ENCODE measurements at places on chromosomes 6 and 20.

DNA sequence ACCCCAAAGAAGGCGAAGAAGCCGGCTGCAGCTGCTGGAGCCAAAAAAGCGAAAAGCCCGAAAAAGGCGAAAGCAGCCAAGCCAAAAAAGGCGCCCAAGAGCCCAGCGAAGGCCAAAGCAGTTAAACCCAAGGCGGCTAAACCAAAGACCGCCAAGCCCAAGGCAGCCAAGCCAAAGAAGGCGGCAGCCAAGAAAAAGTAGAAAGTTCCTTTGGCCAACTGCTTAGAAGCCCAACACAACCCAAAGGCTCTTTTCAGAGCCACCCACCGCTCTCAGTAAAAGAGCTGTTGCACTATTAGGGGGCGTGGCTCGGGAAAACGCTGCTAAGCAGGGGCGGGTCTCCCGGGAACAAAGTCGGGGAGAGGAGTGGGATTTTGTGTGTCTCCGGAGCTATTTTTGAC, 69.6 kb downstream of the HFE start:
- DNase-seq = peak; percentile 85

GRCh38 chr6:81843302-81843701, 90.8 kb upstream of the TENT5A start:
- peak; percentile 47 for DNase-seq

- no peak for DNase-seq
Measured at GRCh38 chr6:90118581-90118980, 178.1 kb downstream of the BACH2 start.

- DNase-seq = no peak
Measured at GRCh38 chr20:58944610-58945009, 36.4 kb upstream of the NELFCD start.

- no peak for DNase-seq
Measured at GRCh38 chr20:32252189-32252588, 25.3 kb upstream of the KIF3B start.

DNA sequence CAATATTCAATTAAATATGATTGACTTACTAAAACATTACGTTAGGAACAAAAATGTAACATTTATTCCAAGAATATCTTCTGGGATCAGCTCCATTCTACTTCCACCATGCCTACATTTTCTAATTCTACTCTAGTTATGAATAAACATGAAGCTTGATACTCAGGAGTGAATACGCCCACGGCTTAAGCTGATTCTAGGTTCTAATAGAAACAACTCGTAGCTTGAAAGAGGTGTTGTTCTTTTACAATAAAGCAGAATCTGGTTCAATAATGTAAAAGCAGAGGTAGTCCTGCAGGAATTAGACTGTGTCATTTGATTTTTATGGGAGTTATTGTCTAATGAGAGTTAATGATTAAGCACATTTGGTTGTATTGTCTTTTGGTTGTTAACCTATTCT, 107.3 kb upstream of the OLIG3 start:
- no peak for DNase-seq

DNA sequence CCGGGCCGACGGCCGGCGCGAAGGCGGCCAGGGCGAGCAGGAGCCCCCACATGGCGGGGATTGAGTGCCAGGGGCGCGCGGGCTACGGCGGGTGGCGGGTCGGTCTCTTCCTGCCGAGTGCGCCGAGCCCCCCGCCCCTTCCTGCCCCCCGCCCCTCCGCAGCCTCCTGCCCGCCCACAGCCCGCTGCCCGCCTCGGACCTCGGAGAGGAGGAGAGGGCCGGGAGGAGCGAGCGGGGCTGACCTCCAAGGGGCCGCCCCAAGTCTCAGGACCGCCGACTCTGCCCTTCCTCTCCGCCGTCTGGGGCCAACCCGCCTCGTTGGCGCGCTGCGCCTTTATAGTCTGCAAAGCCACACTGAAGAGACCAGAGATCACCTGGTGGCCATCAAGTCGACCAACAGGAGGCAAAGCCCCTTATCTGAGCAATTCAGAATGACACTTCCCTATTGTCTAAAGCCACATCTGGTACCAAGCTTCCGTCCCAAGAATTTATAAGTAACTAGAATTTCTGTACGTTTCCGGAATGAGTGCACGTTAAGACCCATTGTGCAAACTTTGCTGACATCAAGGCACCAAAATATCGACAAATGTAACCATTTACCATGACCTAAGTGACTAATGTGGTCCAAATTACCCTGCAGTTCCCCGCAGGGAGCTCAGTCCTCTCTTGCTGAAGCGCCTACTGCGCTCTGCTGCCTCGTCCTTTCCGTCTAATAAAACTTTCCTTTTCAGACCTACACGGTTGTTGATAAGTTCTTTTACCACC, at the start of gene CPXM1:
TSS of gene CPXM1 (minus strand) at position 107 of the 765 bp plus-strand sequence. CDS start at position 52, 55 bp downstream.
- peak; percentile 83 for DNase-seq

DNA sequence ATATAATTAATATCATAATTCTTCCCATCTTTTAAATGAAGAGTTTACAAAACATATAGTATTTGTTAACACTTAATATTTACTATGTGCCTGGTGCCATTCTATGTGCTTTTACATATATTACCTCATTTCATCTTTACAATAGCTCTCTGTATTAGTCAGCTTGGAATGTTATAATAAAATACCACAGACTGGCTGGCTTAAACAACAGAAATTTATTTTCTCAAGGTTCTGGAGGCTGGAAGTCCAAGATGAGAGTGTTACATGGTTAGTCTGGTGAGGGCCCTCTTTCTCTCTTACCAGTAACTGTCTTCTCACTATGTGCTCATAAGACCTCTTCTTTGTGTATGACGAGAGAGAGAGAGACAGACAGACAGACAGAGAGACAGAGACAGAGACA, 110.2 kb downstream of the NKAIN2 start:
- DNase-seq = no peak

DNA sequence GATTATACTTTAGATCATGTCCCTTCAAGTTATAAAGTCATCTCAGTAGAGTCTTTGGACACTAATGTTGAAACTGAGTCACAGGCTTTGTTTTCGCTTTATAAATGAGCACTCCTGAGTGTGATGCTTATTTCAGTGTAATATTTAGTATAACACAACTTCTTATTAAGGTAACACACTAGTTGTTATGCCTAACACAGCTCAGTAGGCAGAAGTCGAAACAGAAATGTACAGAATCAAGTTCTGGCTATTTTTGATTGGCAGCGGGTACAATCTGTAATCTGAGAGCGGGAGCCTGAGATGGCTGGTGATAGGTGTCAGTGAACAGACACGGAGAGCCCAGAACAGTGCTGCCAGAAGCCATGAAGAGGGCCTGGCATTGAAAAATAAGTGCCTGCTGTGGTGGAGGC, 11.4 kb downstream of the HECA start:
- no peak for DNase-seq

DNA sequence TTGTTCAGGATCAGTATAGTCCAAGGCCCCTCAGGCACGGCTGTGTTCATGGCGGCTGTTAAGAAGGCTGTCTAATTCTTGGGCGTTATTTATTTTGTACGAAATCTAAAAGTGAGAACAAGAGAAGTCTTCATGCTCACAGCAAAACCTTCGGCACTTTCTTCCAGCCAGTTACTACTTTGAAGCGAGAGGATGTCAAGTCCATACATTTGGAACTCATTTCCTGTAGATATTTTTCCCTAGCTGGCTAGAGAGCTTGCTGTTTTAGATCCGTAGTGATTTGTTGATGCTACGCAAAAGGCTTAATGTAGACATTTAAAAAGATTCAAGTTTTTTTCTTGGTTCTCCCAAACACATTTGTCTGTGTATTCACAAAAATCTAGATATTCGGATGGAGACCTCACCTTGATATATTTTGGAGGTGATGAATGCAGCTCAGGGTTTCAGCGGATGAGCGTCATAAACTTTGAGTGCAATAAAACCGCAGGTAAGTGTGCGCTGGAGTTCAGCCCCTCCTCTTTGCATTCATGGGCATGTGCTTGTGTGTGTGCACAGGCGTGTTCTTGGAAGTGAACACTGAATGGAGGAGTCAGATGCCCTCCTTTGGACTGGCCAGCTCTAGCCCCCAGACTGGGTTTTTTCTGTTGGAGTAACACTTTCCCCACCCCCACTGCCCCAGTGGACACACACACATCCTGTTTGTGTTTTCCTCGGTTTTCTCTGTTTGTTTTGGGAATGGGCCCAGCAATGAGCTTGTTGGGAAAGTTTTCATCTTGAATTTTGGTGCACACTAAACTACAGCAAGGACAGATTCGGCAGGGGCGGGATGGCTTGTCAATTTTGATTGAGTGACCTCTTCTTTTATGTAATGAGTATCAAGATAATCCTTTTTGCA, 65.4 kb downstream of the IGF2R start:
- DNase-seq = no peak

- DNase-seq = no peak
Measured at GRCh38 chr6:136696238-136696637, 96.0 kb downstream of the MAP3K5 start.

DNA sequence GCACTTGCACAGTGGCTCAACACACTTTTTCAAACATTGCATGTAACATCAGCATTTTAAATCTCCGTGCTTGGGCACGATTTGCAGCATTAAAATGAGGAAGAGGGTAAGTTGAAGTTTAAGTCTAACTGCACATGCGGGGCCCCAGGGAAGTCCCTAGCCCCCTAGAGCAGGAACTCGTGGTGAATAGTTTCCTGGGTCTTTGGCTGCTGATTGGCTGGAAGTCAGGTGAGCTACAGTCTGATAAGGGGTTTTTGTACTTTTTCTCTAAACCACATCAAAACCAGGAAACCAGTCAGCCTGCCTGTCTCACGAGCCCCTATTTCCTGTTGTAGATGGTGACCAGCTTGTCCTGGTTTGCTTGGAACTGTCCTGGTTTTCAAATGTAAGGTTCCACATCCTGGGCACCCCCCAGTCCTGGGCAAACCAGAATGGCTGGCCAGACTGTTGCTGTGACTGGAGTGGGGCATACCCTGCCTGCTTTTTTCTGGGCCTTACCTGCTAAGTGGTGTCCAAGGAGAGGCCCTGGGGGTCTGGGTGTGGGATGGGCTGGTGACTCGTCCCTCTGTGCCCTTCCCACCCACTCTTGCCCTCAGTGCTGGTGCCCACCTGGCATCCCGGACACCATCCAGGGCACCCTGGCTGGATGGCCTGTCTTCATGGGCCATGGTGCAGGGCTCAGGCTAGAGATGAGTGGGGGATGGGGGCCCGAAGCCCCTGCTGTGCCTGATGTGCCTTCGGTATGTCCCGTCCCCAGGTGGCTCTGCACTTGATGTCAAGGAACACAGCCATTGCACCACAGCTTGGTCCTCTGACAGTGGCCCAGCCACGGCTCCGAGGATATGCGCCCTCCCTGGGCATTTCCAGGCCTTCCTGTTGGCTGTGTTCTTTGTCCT, 31.8 kb downstream of the SUN5 start:
- no peak for DNase-seq

GRCh38 chr6:41451515-41452163, 94.5 kb upstream of the FOXP4 start:
- DNase-seq = peak; percentile 86

- peak; percentile 72 for DNase-seq
Measured at GRCh38 chr6:166627875-166628801, 1.1 kb upstream of the RPS6KA2 start.

GRCh38 chr20:433300-433975, 25.3 kb downstream of the RBCK1 start:
- no peak for DNase-seq

DNA sequence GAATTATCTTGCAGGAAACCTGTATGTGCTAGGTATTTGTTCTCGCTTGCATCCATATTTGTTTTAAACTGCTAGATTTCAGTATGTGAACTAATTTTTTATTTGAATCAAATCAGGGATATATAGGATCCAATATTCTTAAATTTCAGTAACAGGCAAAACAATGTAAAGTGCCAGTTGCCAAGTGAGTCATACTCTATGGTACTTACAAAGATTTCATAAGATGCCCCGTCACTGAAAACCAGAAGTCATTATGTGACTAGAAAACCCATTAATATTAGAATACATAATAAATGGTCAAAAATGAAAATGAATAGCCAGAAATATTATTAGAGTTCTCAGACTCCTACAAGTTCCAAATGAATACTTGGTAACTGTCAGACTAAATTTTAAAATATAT, 481.2 kb downstream of the TFAP2A start:
- no peak for DNase-seq

- no peak for DNase-seq
Measured at GRCh38 chr6:156828280-156828703, 51.1 kb downstream of the ARID1B start.

DNA sequence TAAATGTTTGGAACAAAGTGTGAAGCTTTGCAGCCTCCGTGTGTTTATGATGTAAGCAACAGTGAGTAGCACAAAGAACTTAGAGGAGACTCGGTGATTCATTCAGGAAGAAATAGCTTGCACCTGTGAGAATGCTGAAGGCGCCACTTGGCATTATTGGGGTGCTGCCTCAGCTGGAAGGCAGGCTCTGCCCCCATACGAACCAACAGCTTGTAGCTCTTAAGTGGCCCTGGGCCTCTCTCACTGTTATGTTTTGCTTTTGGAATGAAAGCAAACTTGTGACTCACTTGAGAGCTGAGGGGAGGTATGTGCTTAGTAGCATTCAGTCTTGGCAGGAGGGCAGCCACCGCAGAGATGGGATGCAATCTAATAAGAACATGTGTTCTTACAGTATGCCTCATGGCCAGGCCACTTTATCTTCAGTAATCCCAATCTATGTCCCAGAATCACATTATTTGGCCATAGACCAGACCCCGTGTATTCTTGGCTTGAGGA, 310.7 kb downstream of the EYA4 start:
- DNase-seq = no peak

DNA sequence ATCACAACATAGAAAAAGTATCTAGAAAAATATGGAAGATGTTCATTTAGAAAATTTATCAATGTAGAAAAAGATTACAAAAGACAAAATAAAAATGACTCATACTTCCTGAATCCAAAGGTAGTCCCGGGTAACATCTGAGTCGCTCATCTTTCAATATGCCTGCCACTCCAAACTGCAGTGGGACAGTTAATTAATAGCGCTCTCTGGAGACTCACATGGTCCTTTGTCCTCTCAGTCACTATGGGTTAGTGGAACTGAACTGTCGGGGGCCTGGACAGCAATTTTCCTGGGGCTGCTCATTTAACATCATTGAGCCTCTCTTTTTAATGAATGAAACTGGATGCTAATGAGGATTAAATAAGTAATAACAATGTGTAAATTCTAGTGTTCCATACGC, 103.4 kb downstream of the MAP3K4 start:
- DNase-seq = no peak

DNA sequence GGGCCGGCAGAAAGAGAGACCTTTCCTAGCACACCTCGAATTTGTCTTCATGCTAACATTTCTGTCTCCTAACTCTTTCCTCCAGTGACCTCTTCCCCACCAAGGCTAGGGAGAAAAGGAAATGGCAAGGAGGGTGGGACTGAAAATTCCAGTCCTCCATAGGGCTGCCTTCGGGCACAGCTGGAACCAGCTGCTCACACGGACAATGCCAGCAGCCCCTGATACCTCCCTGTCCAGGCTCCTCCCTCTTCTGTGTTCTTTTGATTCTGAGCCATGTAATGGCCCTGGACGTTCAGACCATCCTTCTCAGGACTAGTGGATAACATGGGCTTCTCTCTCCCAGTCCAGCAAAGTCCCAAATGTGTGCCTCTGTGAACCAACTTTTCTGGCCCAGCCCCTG, 29.1 kb upstream of the PHACTR3 start:
- no peak for DNase-seq
